ENCODE measurements at places on chromosomes 1 and 21.

DNA sequence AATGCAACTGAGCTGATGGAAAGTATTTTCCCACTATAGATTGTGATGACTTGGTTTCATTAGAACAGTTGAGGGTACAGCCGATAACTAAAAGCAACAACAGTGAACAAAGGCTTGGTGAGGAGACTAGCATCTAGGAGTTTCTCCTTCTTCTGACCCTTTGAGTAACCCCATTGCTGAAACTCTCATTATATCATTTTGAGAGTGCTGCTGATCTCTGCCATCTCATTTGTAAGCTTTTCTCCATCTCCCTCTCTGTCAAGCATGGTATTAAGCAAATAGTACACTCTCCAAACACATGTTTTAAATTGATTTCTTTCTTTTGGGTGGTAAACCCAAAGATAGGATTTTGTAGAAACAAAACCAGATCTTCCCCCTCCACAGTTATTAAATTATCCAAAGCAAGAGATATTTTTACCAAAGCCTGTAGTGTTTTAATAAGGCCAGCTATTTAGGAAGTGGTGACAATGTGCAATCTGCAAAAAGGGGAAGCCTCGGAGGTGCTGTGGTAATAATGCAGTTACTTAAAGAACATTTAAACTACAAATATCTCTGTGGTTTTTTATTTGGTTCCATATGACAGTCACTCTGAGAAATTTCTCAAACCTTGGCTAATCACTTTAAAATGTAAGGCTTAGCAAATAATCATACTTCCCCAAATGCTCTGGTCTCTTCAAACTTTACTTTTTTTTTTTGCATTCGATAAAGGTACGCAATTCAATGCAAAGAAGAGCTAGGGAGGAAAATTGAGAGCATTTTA lies 287.5 kb downstream of the HLX start:
- DNase-seq, result no peak

GRCh38 chr1:54239631-54240031 lies 39.7 kb downstream of the MRPL37 start:
- DNase-seq, result no peak

GRCh38 chr1:89347296-89347695 lies 16.6 kb upstream of the GBP6 start:
- no peak for DNase-seq

DNA sequence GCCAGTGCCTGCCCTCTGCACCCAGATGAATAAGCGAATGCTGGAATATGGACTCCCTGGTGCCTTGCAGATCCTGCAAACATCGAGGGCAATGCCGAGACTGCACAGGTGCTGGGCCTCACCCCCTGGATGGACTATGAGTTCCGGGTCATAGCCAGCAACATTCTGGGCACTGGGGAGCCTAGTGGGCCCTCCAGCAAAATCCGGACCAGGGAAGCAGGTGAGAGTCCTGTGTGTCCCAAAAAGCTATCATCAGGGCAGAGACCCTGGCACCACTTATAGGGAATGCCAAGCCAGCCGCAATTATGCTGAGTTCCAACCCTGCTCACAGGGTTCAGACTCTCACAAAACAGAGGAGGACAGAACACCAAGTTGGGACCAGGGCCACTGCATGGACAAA lies 17.2 kb downstream of the TMEM81 start:
- no peak for DNase-seq

DNA sequence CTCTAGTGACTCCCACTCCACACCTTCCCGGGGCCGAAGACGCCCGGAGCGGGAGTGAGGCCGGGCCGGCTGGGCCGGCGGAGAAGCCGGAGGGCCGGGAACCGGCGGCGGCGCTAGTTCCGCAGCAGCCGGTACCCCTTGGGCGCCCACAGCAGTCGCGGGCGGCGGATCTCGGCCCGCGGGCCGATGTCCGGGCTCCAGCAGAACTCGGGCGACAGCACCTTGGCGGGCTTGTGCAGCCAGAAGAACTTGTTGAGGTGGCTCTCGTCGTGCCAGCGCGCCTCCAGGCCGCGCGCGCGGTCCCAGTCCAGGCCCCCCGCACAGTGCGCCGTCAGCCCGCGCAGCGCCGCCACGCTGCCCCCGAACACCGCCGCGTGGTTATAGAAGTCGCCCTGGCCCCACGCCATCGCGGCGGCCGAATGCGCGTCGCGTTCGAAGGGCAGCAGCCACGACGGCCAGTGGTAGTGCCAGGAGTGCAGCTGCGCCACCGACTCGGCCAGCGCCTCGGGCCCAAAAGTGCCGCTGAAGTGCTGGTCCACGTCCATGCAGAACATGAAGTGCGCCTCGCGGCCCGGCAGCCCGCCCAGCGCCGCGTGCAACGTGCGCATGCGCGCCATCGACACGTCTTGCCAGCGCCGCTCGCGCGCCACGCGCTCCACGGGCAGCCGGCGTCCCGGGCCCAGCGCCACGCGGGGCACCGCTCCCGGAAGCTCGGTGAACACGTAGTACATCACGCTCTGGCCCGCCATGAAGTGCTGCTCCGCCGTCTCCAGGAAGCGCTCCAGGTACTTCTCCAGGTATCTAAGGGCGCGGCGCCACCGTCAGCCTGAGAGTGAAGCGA lies 14.0 kb downstream of the A3GALT2 start:
- no peak for DNase-seq

GRCh38 chr1:157136133-157136532 lies 2.1 kb downstream of the ETV3 start:
- DNase-seq, result no peak

- DNase-seq, result no peak
Measured at GRCh38 chr1:116318897-116319296, 54.1 kb upstream of the ATP1A1 start.

- no peak for DNase-seq
Measured at GRCh38 chr1:172089768-172090510, 248.6 kb downstream of the DNM3 start.
